ENCODE measurements at places on chromosomes 1 and 21.

DNA sequence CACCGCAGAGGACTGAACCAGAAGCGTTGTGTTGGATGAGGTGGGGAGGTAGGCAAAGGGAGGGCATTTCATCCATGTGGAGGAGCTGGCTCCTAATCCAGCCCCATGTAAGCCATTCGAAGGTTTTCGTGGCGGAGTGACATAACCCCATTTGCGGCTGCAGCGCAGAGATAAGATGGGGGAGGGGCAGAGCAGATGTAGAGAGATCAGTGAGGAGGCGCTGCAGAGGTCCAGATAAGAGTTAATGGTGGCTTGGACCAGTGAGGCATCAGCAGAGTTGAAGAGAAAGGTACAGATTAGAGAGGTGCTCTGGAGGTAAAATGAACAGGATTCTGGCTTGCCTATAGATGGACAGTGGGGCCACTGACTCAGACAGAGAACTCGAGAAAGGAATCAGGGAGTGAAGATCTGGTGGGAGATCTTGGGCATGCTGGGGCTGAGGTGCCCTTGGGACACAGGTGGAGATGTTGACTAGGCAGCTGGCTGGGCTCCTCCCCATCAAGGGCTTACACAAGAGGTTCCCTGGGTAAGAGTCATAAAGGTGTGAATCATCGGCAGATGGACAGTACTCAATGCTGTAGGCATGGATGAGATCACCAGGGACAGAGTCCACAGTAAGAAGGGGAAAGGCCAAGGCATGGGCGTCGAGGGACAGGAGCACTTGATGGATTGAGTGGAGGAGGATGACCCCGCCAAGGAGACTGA lies 7.8 kb upstream of the PTPRF start:
- no peak for DNase-seq

DNA sequence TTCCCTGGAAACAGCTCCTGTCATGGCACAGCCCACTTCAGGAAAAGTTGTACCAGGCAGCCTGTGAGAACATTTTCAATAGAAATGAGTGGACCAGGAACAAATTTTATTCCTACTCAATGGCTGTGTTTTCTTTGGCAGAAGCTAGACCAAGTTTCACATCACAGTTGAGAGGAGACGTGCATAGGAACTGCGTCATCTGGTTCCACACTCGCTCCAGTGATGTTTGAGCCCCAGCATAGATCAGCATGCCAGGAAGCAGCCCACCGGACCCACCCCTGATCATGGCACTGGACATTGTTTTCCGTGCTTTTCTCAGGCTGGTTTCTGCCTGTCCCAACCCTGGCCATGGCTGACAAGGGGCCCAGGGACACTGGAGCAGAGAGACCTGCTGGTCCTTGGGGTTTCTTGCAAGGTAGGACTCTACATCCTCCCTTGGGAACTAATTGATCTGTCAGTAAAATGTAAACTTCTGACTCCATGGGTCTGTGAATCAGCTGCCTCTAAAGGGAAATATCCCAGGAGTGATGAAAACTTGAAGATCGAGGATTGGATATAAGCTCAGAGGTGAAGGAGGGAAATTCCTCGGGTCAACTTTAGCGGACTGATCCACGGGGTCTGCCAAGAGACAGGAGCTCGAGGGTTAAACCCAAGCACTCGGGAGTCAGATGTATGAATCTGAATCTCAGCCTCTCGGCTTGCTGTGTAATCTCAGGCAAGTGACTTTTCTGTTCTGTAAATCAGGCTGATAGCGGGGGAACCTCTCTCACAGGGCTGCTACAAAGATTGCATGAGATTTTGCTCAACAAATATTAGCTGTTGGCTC lies 35.7 kb downstream of the NEK2 start:
- peak; percentile 79 for DNase-seq

GRCh38 chr1:239322369-239322768 lies 64.0 kb upstream of the CHRM3 start:
- no peak for DNase-seq

- DNase-seq: no peak
These were observed 54.7 kb downstream of the APP start for GRCh38 chr21:26115899-26116298.

DNA sequence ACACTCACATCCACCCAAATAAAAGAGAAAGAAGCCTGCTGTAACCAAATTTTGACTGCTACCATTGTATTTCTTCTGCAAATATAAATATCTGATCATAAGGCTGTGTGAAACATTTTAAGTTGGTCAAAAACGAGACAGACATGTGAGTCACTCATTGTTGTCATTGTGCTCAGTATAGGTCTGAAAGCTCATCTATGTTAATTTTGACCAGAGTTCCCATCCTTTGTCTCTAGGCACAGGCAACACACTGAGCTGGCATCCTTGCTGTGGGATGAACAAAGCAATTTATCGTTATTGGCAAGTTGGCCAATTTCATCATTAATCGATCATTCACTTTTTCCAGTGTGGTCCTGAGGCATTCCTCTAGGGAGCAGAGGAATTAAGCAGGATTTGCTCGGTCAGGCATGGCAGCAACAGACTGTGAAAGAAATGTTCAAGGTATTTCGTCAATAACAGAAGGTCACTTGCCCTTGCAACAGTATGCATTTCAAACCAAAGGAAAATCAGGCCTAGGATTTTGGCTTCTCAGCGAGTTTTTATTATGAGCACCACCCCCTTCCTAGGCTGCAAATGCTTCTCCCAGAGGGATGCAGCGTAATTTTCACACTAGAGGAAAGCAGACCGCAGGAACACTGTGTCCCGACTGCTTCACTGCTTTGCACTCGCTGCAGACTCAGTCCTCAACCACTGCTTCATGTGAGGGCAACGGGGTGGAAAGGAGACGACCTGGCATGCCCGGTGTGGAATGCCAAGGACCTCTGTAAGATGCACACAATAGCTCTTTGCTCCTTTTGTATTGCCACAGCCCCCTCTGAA lies 87.9 kb upstream of the SMYD2 start:
- DNase-seq: peak; percentile 24

DNA sequence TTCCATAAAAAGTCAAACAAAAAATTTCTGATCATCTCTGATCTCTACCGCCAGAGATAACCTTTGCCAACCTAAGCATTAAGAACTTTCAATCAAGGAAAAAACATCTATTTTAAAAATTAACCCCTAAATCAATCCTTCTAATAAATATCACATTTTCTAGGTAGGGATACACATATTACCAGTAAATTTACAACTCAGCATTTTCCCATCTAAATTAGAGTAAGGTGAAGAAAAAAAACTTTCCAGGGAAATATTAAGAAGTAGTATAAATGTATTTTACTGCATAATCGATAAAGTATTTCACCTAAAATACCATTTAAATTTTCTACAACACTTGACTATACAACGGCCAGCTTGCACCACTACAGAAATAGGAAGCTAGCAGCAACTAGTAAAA lies 1.5 kb downstream of the STX6 start:
- no peak for DNase-seq

- DNase-seq: peak; percentile 99
These were observed 14.7 kb upstream of the KCNE1 start for GRCh38 chr21:34526618-34527290.

DNA sequence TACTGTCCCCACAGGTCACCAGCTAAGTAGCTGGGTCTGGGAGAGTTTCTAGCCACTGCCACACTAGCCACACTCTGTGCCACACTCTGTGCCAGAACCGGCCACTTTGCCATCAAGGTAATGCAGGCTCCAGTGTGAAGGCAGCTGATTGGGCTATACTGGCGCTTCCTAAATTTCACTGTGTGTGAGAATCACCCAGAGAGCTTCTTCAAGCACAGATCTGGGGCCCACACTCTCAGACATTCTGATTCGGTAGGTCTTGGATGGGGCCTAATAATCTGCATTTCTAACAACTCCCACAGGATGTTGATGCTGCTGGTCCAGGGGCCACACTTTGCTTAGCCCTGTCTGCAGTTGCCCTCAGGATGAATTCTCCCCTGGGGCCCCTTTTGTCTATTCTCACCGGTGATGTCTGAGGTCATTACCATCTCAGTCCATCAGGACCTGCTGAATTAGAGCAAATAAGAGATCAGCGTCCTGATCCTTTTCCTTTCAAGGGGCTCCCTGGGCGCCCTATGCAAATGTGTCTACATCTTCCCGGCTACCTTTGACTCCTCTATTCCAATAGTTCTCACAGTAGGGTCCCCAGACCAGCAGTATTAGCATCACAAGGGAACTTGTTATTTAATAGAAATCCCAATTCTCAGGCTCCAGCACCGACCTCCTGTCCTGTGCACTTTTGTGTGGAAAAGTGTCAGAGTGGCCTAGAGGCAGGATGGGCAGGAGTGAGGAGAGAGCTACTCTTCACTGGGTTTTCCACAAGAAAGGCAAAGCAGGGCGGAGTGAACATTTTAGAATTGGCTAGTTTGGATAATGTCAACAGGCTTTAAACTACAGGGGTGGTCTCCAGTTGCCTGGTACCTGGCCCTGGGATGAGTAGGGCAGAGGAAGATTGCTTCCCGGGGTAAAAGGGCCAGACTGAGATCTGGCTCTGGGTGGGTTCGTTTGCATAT lies 24.7 kb upstream of the LRRN2 start:
- DNase-seq: no peak

GRCh38 chr1:230712470-230712942 lies 1.4 kb downstream of the AGT start:
- no peak for DNase-seq

GRCh38 chr1:65321879-65322278 lies 12.5 kb downstream of the DNAJC6 start:
- DNase-seq: no peak

- DNase-seq: no peak
These were observed 53.9 kb upstream of the ACTRT2 start for GRCh38 chr1:2967329-2967725.

GRCh38 chr1:111770916-111771315 lies 15.2 kb downstream of the DDX20 start:
- DNase-seq: no peak

Data from retinal pigment epithelial cell (primary cell).